SIG-M5 (cell line): ENCODE measurements at places on chromosomes 6 and 20.

- no peak for DNase-seq
These were observed 14.1 kb downstream of the FKBP5 start for GRCh38 chr6:35674594-35674993.

DNA sequence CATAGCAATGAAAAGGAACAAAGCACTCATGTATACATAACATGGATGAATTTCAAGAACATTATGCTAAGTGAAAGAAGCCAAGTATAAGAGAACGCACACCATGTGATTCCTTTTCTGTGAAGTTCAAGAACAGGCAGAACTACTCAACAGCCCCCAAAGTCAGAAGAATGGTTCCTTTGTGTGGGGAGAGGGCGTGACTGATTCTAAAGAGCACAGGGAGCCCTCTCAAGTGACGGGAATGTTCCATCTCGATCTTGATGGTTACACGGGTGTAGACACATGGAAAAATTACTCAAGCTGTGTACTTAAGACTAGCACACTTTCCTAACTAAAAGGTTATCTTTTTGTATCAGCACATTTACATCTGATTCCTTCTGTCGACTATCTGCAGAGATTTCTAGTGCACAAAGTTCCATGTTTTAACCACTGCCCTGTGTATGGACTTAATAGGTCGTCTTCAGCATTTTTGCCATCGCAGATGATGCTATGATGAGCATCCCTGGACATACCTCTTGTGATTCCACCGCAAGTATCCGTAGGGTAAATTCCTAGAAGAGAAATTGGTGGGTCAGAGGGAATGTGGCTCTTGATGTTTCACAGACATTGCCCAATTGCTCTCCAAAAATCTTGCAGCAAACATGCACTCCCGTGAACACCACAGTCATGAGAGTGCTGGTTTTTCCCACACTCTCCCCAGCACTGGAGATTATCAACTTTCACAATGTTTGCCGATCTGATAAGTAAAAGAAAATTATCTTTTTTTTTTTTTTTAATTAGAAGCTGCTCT, 279.3 kb downstream of the BMP7 start:
- DNase-seq = no peak

GRCh38 chr6:30781395-30781742, 37.0 kb upstream of the IER3 start:
- DNase-seq = no peak

- DNase-seq = no peak
These were observed 38.7 kb downstream of the MOXD1 start for GRCh38 chr6:132362442-132363185.

GRCh38 chr6:54810147-54810546, 36.4 kb upstream of the FAM83B start:
- no peak for DNase-seq

DNA sequence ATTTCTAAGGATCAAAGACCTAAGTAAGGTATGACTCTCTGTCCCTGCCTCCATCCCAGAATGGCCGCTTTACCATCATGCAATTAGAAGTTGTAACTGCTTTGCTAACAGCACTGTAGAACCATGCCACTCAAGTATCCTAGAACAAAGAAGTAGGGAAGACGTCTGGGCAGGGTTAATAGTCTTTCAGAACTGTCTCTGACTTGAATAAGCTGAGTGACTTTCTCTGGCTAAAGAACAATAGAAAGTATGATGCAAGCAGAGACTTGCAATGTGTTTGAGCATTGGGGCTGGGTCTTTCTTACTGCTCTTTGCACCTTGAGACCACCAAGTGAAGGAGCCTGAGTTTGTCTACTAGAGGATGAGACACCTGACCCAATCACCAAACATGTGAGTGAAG, 279.6 kb upstream of the JAG1 start:
- no peak for DNase-seq

- DNase-seq = no peak
These were observed 14.7 kb upstream of the PTGIS start for GRCh38 chr20:49582413-49583334.

- DNase-seq = no peak
These were observed 1188.0 kb downstream of the GRIK2 start for GRCh38 chr6:102581378-102582124.

DNA sequence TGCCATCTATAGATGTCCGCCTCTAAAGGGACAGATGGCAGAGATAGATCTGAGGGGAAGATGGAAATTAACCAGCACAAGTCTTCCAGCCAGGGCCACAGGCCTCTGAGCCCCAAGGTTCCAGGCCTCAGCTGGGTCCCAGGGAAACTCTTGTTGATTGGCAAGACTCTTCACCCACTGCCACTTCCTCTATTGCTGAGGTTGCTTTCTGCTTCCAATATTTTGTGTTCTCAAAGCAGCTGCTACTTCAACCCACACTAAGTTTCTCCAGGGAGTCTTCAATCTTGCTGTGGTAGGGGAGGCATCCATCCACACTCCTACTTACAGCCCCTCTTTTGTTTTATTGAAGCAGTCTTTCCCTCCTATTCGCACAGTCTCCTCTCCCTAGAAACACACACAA, 36.4 kb upstream of the SASH1 start:
- DNase-seq = no peak

GRCh38 chr6:48135323-48136084, 24.5 kb upstream of the PTCHD4 start:
- no peak for DNase-seq

DNA sequence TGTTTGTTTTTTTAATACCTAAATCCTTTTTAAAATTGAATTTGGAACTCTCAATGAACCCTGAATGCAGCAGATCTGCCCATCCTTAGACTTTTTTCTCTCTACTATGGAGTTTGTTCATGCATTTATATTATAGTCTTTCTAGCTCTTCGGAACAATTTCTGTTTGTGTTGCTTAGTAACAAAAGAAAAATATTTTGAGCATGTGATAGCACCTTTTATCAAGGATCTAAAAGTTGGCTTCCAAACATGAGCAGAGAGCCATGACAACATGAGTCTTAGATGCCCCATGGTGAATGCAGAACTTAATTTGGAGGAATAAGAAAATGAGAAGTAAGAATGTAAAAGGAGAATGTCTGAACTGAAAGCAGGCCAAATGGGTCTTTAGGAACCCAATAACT, 133.7 kb downstream of the EDN1 start:
- no peak for DNase-seq

DNA sequence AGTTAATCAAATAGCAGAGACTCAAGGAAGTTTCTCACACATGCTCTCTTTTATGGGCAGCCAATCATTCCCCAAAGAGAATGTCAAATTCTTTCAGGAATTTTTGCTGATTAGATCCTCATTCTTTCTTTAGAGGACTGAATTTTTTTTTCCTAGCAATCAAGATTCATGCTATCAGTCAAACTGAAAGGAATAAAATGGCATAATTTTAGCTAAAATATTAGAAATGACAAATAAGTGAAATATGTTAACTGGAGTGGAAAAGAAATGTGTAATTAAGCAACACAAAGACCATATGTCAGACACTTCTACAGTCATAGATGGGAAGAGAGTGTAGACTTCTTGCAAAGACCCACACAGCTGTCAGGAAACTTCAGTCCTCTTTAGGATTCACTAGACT, 242.3 kb upstream of the RNF217 start:
- no peak for DNase-seq

DNA sequence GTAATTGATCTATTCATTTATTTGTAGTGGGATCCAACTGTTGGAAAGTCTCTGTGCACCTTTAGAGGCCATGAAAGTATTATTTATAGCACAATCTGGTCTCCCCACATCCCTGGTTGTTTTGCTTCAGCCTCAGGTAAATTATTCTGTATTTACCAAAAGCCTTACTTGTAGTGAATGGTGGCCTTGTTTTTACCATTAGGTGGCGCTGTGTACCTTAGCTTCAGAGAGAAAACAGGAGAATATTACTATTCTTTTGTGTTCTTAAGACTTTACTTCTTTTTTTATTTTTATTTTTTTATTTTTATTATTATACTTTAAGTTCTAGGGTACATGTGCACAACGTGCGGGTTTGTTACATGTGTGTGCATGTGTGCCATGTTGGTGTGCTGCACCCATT, 23.7 kb downstream of the PEX7 start:
- no peak for DNase-seq

- no peak for DNase-seq
These were observed 194.9 kb downstream of the SCP2D1 start for GRCh38 chr20:19008497-19008896.
